ENCODE measurements at places on chromosomes 4 and X.

DNA sequence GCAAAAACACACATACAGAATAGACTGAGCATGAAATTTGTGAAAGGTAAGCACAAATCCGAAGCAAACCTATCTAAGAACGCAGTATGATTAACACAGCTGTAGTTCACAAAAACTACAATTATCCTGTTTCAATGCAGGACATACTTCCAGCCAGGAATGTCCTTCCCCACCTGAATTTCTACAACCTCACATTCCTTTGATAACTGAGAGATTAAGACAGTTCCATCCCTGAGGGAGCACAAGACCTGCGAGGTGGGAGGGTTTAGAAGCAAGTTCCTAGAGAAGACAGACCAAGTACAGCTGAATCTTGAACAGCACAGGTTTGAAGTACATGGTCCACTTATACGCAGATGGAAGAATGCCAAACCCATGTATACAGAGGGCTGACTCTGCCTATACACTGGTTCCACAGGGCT is 10.6 kb downstream of the ABCG2 start:
- DNase-seq = no peak

- no peak for DNase-seq
These were observed 2.2 kb upstream of the MID2 start for GRCh38 chrX:107823456-107823855.

GRCh38 chr4:174274436-174274835 is 9.0 kb downstream of the FBXO8 start:
- no peak for DNase-seq

DNA sequence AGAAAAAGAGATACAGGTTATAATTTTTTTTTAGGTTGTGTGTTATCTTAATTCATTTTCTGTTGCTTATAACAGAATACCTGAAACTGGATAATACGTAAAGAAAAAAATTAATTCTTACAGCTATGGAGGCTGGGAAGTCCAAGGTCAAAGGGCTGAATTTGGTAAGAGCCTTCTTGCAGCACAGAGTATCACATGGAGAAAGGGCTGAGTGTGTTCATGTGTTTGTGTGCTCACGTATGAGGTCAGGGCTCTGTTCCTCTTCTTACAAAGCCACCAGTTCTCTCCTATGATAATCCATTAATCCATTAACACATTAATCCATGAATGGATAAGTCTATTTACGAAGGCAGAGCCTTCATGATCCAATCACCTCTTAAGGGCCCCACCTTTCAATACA is 8.6 kb upstream of the RAB28 start:
- peak; percentile 94 for DNase-seq

GRCh38 chr4:33996075-33996718 is 2248.1 kb downstream of the ARAP2 start:
- no peak for DNase-seq

- peak; percentile 94 for DNase-seq
These were observed 1.4 kb upstream of the CRMP1 start for GRCh38 chr4:5894266-5894665.

DNA sequence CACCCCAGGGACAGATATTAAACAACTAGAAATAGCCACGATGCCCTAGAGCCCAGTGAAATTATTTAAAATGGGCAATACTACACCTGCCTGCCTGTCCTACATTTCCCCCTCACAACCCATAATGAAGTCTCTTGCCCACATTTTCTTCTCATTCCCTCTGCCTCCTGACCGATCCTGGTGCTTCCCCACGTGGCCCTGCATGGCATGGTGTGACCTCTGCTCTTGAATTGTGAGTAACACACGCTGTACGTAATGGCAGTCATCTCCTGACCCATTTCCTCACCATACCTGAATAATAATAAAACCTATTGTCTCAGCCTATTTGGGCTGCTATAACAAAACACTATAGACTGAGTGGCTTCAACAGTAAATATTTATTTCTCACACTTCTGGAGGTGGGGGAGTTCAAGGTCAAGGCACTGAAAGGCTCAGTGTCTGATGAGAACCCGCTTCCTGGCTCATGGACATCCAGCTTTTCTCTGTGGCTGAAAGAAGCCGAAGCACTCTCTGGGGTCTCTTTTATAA is 77.0 kb upstream of the ENPP6 start:
- no peak for DNase-seq

DNA sequence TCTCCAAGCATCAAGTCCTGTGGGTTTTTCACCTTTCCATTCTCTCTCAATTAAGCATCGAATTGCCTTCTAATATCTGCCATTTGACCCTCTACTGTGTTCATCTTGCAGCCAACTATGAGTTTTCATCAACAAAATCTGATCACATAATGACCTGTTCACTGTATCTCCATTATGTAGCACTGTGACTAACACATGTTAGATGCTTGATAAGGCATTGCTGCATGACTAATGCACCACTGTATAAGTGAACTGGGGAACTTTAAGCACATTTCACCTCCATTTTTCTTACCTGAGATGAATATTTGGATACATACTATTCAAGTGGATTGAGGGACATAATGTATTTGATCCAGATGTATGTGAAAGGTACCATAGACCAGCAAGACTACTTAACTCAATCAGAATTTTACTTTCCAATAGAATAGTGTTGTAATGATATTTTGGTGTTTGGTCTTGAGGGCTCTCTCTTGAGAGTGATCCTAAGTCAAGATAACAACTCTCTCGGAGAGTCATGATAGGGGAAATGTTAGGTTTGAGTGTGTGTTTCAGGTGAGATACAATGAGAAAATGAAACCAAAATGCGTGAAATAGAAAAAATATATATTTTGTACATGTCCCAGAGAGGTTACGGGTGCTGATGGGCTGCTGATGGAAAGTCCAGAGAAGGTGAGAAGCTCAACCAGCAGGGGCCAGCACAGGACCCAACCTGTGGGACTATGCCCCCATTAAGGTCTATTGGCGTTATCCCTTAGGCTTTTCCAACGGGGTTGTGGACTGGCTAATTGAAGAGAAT is 60.2 kb upstream of the HS3ST1 start:
- no peak for DNase-seq

- no peak for DNase-seq
These were observed 819.1 kb upstream of the EPHA5 start for GRCh38 chr4:66489370-66489769.

DNA sequence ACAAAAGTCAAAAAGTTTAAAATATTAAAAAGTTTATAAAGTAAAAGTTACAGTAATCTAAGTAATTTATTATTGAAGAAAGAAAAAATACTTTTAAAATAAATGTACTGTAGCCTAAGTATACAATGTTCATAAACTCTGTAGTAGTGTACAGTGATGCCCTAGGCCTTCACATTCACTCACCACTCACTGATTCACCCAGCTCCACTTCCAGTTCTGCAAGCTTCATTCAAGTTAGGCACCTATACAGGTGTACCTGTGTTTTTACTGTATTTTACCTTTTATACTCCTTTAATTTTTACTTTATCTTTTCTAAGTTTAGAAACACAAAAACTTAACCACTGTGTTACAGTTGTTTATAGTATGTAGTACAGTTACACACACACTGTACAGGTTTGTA is 40.1 kb upstream of the AGA start:
- no peak for DNase-seq

- no peak for DNase-seq
These were observed 52.6 kb downstream of the SHROOM3 start for GRCh38 chr4:76487621-76488020.

DNA sequence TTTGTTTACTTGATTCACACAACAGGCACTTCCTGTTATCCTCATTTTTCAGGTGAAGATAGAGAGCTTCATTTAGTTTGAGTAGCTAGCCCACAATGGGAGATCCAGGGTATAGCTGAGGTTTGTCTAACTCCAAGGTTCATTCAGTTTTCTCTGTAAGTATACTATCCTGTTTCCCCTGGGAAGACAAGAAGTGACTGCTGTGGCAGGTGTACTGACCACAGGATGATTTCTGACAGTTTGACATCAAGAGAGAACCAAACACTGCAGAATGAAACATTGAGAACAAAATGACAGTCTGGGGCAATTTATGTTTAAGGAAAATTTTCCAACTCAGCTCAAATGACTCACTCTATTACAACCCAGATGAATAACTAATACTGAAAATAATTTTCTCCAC is 958.0 kb downstream of the STPG2 start:
- no peak for DNase-seq

DNA sequence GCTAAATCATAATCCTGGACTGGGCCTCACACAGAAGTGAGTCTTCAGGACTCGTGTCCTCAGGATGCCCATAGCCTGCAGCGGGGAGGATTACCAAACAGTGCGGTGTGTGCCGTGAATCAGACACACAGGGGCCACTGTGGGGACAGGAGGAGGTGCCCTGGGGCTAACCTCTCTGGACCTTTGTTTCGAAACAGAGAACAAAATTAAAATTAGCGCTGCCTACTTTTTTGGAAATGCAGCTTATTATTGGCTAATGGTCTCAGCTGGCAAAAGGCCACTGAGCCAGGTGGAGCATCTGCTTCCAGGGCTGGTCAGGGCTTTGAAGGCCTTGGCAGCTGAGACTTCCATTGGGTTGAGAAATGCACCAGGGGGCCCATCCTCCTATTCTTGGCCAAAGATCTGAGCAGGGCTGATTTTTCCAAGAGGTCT is 236.2 kb downstream of the EVC2 start:
- peak; percentile 4 for DNase-seq

DNA sequence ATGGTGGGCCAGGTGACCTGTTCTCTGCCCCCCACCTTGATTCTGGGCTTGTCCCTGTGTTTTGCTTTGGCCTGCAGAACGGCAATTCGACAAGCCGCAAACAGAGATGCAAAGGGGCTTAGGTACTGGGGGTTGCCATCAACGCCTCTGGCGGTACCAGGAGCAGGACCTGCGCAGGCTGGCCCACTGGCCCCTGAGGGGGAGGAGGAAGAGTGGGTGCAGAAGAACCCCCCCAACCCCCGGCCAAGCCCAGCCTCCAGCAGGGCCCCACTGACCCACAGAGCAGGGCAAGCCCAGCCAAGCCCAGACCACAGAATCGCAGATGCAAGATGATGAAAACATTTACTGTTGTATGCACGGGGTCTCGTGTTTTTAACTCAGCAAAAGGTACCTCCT is 89.4 kb downstream of the PPP2R2C start:
- no peak for DNase-seq

GRCh38 chr4:26183017-26183416 is 137.8 kb upstream of the RBPJ start:
- DNase-seq = no peak

DNA sequence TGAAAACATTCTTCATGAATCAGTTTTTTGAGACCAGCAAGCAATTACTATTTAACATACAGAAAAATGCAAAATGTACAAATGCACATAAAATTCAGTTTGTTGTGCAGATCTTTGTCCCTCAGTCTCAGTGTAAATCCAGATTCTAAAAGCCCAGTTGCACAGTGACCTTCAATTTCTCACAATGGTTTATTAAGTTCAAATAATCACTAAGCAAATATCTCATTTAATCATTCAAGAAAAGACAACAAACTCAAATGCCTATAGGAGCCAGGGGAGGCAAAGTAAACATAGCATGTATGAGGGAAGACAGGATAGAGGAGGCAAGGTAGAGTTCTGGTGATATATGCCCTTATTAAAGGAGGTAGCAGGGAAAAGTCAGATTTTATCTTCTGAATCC is 82.8 kb downstream of the PPP3CA start:
- no peak for DNase-seq

DNA sequence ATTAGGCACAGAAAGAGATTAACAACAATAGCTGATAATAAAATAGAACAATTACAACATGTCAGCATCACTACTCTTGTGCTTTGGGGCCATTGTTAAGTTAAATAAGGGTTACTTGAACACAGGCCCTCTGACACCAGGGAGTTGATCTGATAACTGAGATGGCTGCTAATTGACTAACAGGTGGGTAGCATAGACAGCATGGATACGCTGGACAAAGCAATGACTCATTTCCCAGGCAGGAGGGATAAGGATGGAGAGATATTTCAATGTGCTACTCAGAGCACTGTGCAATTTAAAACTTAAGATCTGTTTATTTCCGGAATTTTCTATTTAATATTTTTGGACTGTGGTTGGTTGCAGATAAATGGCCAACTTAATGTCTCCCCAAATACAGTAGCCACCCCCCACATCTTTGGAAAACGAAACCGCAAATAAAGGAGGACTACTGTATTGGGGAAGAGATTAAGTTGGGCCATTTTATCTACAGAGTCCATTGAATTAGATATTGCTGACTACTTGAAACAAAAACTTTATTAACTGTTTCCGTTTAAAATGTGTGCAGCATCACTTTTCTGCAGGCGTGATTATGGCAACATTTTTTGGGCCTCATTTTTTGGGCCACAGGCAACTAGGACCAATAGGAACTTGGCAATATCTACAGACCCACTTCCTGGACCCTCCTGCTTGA is 200.6 kb upstream of the KLF3 start:
- DNase-seq = no peak

DNA sequence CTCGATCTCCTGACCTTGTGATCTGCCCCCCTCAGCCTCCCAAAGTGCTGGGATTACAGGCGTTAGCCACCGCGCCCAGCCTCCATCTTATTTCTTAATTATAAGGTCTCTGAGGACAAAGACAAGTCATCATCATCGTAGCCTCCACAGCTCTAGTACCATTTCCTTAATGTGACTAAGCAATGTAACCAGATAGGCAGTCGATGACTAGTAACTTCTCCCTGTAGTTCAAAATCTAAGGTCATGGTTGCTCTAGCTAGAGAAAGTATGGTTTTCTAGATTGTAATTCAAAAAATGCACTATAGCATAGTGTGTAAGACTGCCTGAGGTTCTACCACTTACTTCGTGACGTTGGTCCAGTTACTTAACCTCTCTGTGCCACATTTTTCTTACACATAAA is 6.9 kb downstream of the SLC39A8 start:
- no peak for DNase-seq
